ENCODE measurements at places on chromosomes 2 and 18.
A peak's percentile ranks its signal among the peaks of the same experiment; 100 is the strongest.

DNA sequence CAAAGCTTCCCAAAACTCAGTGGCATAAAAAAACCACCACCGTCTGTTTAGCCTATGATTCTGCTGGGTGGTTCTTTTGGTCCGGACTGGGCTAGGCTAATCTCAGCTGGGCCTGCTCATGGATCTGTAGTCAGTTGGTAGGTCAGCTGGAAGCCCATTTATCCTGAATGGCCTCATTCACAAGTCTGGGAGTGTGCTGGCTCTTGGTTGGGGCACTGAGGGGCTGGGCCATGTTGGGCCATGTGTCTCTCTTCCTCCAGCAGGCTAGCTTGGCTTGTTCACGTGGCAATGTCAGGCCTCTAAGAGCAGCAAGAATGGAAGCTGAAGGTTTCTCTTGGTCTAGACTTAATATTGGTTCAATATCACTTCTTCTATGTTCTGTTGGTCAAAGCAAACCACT, 95.7 kb upstream of the HS6ST1 start:
- DNase-seq = no peak

DNA sequence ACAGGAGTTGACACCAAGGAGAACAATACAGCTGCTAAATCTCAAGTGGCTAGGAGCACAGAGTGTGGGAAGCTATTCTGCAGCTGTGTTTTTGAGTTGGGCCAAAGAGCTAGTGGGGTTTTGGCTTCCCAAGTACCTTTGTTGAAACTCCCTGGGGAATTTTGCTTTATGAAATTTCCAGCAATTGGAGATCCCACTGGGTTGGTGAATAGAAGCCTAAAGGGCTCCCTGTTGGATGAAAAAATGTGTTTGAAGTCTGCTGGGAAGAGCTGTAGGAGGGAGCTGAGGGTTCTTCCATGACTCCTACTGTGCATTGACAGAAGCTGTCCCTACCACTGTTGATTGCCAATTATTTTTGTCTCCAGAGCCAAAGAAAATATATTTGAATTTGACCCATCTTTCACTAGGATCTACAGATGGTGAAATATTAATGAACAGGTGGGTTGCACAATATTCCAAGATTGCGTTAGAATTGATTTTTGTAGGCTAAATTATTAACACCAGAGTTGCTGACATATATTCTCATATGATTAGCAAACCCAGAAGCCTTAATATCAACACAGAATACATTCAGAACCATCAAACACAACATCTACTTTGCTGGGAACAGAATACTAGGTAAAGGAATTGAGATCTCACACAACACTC, 95.4 kb upstream of the CYP1B1 start:
- no peak for DNase-seq

DNA sequence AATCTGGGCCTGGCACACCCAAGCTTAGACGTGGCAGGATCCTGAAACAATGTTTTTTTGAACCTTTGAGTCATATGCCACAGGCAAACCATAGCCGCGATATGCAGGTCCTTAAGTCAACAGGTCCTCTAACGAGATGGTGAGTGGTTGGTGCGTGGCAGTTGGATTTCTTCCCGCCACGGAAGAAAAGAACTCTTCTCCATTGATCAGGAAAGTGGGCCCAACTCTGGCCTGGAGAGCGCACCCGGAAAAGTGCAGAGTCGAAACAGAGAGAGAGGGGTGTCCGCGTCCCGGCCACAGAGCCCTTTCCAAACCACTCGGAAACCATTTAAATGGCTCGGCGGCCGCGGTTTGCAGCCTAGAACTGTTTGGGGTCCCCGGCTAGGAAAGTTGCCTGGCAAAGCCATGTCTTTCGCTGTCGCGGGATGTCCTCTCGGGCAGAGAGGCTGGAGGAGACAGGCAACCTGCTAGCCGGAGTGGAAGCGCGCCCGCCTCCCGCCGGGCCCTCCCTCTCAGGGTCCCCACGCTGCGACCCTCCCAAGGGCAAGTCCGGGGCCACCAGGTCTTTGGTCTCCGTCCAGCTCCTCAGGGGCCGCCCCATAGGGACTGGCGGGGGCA, 777 bp downstream of the GALNT3 start:
- no peak for DNase-seq

DNA sequence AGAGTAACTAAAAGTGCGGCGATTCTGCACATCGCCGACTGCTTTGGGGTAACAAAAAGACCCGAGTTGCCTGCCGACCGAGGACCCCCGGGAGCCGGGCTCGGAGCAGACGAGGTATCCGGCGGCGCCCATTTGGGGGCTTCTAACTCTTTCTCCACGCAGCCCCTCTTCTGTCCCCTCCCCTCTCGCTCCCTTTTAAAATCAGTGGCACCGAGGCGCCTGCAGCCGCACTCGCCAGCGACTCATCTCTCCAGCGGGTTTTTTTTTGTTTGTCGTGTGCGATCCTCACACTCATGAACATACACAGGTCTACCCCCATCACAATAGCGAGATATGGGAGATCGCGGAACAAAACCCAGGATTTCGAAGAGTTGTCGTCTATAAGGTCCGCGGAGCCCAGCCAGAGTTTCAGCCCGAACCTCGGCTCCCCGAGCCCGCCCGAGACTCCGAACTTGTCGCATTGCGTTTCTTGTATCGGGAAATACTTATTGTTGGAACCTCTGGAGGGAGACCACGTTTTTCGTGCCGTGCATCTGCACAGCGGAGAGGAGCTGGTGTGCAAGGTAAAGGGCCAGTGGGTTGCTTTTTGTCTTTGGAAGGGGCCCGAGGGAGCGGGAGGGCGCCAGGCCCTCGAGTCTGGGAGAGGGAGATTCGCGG, 1.4 kb downstream of the TRIB2 start:
- DNase-seq = no peak

DNA sequence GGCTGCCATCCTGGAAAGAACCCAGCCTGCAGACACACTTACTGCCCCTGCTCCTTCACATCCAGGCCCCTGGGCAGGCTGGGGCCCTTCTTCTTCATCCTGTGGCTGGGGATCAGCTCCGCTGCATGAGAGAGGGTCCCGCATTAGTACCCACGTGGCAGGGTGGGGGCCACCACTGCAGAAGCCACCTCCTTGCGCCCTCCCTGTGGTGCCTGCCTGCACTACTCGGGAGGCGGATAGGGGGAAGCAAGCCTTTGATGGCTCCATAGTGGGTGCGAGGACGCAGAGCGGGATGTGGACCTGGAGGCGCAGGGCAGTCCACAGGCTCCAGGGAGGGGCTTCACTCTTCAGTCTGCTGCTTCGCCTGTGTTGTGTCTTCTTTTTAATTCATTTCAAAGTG, 46.7 kb downstream of the GPC1 start:
- DNase-seq = no peak

- no peak for DNase-seq
Observed at GRCh38 chr2:101232770-101233169, 19.9 kb upstream of the CNOT11 start.

DNA sequence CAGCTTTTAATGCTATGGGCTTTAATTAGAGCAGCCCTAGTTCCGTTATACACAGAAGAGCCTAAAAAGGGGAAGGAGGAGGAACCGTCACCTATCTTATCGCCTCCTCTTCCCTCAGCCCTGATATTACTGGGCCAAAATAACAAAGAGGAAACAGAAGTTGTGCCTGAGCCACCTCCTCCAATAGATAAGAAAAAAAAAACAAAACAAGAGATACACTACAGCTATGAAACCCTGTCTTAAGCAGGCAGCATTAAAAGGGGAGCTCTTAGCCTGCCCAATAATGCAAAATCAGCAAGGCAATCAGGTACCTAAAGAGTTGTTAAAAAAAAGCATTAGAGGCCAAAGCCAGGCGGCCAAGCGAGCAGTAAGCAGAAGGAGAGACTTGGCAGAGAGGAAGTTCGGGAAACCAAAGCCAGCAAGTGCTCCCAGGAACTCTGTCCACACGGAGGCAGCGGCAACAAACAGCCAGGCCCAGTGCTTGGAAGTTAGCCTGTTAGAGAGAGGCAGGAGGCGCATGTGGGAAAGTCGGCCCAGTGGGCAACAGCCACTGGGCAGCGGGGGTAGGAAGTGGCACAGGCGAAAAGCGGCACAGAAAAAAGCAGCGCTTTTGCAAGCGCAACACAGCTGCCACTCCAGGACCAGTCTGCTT, 41.8 kb upstream of the PDK1 start:
- DNase-seq = peak; percentile 59

DNA sequence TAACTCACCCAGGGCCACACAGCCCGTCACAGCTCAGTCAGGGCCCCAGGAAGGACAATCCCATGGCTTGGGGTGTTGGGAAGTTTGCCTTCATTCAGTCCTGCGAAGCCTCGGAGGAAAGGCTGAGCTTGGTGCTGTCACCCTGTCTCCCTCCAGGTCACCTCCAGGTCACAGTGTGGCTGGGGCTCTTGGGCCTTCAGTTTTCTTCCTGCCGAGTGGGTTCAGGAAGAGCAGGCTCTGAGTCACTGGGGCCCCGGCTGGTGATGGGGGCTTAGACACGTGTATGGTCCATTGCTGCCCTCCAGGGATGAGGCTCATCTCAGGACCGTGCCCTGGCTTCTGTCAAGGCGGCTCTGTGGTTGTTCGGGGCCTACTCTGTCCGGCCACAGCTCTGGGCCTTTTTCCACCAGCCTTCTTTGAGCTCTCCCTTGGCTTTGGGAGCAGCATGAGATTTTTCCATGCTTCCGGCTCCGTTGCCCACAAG, 118.6 kb downstream of the INHBB start:
- no peak for DNase-seq

DNA sequence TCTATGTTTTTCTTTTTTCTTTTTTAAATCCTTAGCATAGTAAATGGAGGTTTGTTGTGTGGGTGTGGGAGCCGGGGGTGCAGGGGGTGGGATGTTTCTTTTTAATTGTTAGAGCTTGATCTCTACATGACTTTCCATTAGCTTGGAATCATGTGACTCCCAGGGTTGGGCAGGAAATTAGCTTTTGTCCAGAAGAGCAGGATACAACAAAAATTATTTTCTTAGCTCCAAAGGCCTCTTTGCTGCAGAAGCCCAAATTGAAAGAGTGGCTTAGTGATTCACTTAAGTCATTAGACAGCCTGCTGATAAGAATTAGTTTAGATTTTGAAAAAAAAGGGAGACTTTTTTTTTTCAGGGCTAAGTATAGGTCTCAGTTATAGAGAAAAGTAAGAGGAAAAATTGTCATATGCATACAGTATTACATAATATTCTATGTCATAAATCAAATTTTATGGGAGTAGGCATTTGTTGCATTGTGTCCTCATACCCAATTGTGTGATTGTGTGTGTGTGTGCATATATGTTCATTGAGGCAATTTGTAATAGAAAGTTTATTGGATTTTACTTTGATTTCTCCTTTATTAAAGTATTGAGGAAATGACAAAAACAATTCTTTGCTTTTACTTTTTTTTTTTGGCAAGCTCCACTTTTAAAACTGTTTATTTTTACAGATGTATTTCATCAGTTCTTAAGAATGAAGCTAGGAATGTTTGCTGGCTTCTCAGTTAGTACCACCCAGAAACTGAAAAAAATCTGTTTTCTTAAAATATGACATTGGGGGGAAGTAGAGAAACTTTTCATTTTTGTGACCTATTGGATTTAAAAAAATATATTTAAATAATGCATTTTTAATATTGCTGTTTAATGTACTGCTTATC, 47.4 kb downstream of the TSPYL6 start:
- no peak for DNase-seq

DNA sequence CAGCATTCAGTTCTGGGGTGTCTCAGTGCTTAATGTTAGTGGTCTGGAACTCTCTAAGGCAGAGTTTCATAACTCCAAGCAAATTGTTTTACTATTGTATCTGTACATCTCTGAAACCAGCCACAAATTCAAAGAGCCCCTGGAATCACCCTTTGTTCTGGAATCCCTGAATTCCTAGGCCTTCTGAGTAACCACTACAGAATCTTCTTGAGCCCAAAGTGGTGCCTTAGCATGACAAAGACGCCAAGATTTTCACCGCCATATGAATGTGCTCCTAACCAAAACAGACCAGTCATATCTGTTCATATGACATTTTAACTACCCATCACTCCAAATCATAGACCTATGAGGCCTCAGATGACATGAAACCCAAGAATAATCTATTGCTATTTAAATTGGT, 668.1 kb downstream of the EPHA4 start:
- DNase-seq = no peak

DNA sequence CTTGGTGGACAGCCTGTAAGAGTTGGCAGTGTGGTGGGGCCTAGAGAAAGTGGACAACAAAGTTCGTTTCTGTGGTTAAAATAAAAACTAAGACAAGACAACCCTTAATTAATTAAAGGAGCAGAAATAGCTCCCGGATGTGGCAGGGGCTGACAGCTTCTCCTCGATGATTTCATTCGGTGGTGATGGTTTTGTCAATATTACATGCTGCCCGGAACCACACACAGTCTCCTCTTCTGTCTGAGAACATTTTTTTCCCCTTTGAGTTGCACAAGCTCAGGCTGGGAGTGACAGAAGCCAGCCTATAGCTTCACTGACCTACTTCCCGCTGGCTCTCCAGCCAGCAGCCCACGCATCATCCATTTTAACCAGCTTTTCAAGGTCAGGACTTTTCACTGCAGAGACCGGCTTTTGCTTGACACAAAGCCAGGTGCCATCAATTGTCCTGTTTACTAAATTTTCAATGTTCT, 378.8 kb downstream of the SLC4A3 start:
- no peak for DNase-seq

- no peak for DNase-seq
Observed at GRCh38 chr2:69807821-69808540, 21.5 kb upstream of the GMCL1 start.

GRCh38 chr2:10655074-10655473, 34.7 kb downstream of the NOL10 start:
- no peak for DNase-seq

GRCh38 chr18:67318651-67319050, 197.9 kb downstream of the DSEL start:
- no peak for DNase-seq

DNA sequence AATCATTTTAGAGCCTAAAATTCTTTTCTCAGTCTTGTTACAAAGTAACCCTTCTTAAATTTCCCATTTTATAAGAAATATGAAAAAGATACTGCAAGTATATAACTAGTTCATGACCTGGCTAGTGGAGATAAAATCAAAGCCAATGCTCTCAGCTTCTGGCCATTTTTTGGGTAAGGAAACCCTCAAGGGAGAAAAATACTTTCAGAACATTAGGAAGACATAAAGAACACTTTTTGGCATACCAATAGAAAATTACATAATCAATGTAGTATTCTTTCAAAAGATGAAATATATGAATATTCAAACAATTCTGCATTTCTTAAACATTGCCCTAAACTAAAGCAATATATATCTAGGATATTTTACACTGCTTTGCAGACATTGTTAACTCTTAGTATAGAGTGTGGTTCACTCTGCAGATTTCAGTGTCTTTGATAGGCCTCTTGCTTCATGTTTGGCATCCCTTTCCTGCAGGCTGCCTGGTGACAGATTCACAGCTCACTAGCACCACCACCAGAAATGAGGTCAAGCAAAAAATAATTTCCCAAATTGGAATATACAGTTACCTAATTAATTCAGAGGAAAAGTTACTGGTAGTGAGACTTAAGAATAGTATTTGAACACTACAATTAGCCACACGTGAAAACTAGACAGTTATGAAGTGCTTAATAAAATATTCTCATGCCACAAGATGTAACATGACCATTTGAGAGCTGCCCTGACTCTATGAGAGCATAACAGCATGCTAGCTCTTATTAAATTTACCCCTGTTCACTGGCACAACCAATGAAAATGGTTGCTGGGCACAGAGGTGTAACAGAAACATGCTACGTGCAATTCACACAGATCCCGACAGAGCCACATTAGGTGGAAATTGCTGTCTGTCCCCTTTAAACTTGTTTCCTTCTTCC, 36.0 kb downstream of the PAIP2B start:
- peak; percentile 33 for DNase-seq
